ENCODE measurements at places on chromosomes 1 and 21.

DNA sequence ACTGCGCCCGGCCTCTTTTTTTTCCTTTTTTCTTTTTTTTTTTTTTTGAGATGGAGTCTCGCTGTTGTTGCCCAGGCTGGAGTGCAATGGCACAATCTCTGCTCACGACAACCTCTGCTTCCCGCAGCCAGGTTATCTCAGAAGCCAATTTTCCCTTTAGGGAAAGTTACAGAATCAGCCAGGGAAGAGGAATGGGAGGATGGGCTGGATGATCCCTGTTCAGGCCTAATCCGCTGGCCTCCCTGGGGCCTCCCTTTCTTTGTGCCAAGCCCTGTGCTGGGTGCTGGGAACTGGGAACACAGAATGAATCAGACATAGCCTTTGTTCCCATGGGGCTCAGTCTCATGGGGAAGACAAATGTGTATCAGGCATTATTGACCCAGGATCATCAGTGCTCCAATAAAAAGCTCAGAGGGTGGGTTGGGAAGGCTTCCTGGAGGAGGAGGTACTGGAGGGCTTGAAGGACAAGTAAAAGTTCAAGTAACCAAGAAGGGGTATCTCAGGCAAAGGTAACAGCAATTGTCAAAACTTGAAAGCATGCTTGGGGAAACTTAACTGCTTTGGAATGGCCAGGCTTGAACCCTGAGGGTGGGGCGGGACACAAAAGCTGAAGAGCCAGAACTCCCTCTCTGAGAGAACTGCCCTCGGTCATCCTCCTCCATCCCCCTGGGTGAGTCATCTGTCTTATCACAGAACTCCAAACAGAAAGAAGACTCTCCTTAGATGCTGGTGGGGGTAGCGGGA, 14.3 kb downstream of the ECHDC2 start:
- DNase-seq: no peak

- DNase-seq: no peak
Measured at GRCh38 chr1:27166929-27167328, 12.0 kb upstream of the SLC9A1 start.

GRCh38 chr1:246773213-246773641, 49.0 kb downstream of the SCCPDH start:
- DNase-seq: no peak

- no peak for DNase-seq
Measured at GRCh38 chr1:228264090-228264829, 56.4 kb downstream of the OBSCN start.

GRCh38 chr1:89616844-89617627, 15.9 kb upstream of the LRRC8C start:
- no peak for DNase-seq

GRCh38 chr1:67496329-67496728, 66.1 kb upstream of the SERBP1 start:
- DNase-seq: no peak

DNA sequence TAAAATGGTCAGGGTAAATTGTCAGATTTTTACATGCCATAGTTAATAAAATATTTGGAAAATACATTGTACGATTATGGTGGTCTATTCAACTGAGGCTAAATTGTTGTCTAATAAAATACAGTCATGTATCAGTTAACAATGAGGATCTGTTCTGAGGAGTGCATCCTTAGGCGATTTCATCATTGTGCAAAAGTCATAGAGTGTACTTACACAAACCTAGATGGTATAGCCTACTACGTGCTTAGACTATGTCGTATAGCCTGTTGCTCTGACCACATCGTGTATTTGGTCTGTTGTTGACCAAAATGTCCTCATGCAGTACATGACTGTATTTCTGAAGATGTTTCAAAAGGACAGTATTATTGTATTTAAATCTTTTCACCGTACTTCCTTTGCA, 5.2 kb downstream of the EEIG2 start:
- no peak for DNase-seq

DNA sequence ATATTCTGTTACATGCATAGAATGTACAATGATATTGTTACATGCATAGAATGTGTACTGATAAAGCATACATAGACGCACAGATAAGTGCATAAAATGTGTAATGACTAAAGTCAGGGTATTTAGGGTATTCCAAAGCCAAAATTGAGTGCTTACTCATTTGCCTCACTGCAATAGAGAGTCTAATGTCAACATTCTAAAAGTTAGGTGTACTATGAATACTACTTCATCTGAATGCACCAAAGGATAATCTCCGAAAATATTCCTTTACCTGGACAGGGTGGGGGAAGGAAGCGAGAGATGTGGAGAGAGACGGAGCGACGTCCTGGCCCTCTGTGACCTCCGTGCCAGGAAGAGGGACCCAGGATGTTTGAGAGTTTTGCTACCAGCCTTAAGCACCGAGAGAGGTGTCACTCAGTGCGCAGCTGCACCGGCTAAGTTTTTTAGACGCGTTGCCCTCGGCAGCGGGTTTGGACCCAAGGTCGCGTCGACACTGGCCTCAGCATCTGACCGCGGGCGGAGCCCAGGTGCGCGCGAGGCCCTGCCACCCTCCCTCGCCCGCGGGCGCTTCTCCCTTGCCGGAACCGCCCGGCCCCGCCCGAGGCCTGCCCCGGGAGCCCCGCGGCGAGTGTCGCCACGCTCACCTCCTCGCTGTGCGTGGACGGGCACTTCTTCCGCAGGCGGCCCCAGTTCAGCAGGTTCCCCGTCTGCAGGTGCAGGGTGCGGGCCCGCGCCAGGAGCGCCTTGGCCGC, 660 bp downstream of the GCLM start:
- DNase-seq: no peak

DNA sequence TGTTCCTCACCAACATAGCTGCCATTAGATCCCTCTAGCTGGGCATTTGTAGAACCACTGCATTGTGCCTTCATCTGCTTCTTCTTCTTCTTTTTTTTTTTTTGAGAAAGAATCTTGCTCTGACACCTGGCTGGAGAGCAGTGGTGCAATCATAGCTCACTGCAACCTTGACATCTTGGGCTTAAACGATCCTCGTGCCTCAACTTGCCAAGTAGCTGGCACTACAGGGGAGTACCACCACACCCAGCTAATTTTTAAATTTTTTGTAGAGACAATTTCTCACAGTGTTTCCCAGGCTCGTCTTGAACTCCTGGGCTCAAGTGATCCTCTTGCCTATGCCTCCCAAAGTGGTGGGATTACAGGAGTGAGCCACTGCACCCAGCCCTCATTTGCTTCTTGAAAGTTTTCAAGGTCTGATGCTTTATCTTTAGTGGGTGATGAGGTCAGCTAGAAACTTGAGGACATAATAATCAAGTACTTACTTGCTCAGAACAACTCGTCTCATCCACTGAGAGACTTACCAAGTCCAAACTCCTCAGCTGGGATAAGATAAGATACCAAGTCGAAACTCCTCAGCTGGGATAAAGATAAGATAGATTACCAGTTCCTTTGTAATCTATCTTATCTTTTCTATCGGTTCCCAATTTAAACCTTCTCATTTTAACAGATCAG, 71.5 kb downstream of the MACF1 start:
- DNase-seq: no peak

DNA sequence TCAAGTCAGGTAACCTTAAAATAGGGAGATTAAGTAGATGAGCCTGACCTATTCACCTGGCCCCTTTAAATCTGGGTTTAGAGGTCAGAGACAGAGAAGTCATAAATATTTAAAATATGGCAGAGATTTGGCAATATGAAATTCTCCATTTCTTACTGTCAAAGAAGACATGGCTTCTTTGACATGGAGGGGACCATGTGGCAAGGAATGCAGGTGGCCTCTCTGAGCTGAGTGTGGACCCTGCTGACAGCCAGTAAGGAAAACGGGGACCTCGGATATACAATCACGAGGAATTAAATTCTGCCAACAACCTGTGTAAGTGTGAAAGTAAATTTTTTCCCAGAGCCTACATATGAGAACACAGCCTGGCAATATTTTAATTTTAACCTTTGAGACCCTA, 427.5 kb upstream of the PROX1 start:
- no peak for DNase-seq

DNA sequence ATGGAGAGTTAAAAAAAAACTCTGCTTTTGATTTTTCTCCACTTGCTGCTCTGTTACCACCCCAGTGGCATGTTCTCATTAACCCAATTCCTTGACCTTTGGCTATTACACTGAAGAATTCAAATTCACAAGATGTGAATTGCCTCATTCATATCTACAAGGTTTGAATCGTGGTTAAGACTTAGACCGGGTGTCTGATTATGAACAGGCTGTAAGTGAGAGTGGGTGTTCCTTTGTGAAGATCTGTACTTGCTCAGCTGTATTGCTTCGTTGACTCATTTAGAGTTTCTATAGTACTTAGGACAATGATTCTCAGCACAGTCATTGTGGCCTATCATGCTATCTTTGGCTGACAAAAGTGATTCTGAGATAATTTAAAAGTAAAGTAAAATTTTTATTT, 36.4 kb downstream of the DNM3 start:
- no peak for DNase-seq

DNA sequence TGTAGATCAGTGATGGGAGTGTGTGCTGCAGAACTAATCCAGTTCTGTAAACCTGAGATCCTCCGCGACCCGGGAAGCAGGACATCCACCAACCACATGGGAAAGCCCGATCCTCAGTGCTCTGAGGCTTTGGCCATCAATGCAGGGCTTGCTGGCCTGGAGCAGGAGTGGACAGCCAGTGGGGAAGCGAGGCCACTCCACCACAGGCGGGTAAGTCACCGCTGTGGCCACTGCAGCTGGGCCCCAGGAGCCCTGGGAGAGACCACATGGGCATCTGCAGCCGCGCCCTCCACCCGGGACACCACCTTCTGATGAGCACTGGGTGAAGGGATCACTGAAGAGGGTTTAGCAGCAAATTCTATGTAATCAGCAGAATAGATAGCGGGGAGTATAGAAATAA, 811 bp downstream of the KRTAP12-1 start:
- DNase-seq: no peak

DNA sequence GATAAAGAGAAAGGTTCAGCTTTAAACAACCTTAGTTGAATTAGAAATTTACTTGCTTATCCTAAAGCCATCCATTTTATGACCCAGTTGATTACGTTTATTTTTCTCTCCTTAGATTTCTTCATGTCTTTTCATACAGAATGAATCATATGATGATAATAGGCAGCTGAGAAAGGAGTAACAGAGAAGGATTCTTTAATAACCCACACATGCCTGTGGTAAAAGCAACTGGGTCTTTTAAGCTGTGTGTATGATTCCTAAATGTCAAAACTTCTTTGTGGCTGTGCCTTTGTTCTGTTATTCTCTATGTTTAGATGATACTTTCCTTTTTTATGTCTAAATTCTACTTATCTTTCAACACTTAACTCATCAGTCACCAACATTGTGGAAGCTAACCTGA, 626.5 kb downstream of the NCAM2 start:
- DNase-seq: no peak

DNA sequence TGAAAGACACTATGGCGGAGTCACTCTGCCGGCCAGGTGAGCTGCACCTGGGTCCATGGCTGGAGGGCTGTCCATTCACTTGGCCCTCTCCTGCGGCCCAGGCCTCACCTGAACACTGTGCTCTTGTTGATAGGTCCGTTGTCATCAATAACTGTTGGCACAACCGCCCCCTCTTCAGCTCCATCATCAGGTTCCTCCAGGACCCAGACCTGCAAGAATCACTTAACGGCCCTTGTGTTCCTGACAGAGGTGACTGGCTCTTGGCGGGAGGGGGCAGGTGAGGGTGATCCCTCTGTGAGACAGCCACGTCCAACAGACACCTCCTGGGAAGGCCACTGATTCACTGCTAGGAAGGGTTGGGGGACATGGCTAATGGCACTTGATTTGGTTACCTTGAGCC, 54.9 kb downstream of the INAVA start:
- no peak for DNase-seq

GRCh38 chr1:11790880-11791715, 14.7 kb downstream of the MTHFR start:
- no peak for DNase-seq

DNA sequence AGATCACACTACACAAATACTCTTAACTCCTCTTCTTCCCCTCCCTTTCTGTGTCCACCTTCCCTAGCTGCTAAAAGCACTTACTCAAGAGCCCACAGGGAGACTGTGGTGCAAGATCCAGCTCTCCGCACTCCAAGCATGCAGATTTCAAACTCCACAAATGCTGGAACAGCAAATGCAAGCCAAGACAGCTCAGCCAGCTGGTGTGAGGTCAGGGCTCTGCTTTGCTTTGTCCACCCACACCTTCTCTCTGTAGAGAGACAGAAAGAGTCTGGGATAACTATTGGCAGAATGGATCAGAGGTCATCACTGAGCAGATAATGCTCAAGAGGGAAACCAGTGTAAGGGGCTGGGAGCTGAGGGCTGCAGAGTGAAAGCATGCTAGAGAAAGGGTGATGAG, 45.2 kb upstream of the DPT start:
- peak; percentile 29 for DNase-seq

DNA sequence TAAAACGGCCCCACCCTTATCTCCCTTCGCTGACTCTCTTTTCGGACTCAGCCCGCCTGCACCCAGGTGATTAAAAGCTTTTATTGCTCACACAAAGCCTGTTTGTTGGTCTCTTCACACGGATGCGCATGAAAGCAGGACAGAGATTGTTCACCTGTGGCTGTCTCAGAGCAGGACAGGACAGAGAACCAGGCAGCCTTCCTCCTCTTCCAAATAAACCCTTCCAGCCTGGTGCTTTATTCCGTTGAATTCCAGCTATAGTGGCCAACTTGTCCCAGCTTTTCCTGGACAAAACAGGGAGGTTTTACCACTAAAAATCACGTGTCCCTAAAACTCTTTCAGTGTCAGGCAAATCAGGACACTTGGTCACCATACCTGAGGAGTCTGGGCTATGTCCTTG, 9.5 kb upstream of the DMRTB1 start:
- no peak for DNase-seq

DNA sequence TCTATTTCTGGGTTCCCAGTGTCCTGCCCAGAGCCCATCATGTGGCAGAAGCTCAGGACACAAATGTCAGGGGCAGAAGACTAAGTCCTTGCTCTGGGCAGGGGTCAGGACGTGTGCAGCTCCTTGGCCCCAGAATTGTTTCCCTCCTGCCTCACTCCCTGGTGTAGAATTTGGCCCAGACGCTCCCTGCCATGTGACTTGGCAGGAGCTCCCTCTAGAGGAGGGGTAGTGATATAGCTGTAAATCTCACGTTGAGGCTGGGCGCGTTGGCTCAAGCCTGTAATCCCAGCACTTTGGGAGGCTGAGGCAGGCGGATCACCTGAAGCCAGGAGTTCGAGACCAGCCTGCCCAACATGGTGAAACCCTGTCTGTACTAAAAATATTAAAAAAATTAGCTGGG, 91.2 kb downstream of the UBIAD1 start:
- no peak for DNase-seq
